ENCODE measurements at places on chromosomes 4 and X.

GRCh38 chr4:88609387-88609786, 17.1 kb downstream of the HERC3 start:
- DNase-seq = no peak

DNA sequence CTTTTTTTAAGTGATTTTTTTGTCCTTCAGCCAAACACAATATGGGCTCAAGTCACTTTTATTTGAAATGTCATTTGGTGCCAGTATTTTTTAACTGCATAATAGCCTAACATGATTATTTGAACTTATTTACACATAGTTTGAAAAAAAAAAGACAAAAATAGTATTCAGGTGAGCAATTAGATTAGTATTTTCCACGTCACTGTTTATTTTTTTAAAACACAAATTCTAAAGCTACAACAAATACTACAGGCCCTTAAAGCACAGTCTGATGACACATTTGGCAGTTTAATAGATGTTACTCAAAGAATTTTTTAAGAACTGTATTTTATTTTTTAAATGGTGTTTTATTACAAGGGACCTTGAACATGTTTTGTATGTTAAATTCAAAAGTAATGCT, 62.1 kb downstream of the EDNRA start:
- no peak for DNase-seq

DNA sequence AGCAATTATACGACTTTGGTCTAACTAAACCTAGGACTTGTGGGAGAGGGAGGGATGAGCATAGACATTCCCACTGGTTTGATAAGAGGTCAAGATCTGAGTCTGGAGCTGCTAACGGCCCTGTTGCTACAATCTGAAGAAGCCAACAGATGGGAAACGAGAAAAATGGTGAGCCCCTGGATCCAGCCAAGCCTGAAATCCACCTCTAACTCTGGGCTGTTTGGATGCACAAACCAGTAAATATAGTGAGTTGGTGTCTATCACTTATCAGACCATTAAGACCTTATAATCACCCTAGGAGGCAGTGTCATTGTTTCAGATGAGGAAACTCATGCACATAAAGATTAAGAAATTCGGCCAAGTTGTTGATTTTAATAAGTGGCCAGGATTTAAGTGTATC, 50.5 kb downstream of the ADGRA3 start:
- DNase-seq = no peak

DNA sequence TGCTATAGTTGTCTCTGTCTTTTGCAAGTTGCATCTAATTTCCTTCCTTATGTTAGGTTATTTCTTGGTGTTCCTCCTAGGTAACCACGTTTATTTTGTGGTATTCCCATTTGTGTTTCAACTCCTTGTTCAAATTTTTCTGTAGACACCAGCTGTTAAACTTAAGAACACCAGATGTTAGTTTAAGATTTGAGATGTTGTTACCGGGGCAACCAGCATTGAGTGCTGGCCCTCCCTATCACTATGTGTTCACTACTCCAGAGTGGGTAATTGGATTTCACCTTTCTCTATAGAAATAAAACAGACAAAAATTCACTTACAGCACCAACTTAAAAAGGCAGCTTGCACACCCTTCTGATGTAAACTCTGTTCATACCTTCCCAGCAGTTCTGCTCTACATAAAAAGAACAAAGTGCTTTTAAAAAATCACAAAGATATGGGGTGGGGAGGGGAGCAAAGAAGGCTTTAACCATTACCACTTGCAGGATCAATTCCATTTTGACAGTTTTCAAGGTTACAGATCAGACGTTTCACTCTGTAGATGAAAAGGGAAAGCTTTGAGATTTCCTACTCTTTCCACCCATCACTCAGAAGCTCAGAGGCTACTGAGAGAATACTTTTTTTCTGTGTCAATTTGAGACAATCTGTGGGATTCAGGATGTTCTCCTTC, 82.9 kb downstream of the DKK2 start:
- no peak for DNase-seq

DNA sequence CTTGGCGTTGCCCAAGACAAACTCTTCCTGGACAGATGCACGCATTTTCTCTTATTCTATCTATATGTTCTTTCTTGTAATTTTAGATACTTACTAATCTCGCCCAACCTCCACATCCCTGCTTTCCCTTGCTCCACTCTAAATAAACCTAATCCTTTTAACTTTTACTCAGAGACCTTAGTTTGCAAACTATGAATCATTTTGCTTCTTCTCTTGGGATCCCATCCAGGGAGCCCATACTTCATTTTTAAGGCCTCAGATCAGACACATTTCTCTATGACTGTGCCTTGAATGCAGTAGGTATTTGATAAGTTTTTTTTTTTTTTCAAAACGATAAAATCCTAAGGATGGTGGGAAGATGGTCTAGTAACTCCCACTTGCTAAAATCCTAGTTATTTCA, 353.8 kb upstream of the HAND2 start:
- peak; percentile 10 for DNase-seq

Data from AG08395 (cell line).